ENCODE measurements at places on chromosomes 16 and 17.

- peak; percentile 31 for DNase-seq
Observed at GRCh38 chr17:38510421-38511149, 82.3 kb downstream of the ARHGAP23 start.

GRCh38 chr17:38748149-38748891, at the start of gene PCGF2:
TSS of gene PCGF2 (minus strand) at chr17:38748336. CDS start at chr17:38740402, 7,934 bp downstream.
- peak; percentile 86 for DNase-seq

DNA sequence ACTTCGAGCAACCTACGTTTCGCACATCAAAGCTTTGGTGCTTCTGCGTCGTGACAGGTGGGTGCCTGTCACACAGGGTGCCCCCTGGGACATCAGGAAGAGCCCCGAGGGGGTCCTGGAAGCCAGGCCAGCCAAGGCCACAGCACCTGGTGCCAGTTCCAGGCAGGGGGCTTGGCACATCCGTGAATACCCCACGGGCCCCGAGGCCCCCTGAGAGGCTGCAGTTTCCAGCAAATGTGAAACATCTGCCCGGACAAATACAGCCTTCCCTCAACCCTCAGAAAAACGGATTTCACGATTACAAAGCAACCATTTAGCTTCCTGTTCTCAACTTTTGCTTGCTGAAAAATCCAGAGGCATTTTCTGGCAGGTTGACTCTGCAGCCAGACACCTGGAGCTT, 109.3 kb upstream of the METRNL start:
- no peak for DNase-seq

DNA sequence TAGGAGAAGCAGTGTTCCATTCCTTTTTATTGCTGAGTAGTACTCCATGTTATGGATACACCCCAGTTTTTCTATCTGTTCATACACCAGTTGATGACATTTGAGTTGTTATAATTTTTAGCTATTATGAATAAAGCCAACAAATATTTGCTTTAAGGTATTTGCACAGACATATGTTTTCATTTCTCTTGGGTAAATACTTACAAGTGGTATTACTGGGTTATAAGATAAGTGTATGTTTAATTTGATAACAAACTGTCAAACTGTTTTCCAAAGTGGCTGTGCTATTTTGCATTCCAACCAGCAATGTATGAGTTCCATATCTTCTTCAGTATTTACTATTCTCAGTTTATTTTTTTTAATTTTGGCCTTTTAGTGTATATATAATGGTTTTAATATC, 27.7 kb upstream of the GFOD2 start:
- DNase-seq: no peak

DNA sequence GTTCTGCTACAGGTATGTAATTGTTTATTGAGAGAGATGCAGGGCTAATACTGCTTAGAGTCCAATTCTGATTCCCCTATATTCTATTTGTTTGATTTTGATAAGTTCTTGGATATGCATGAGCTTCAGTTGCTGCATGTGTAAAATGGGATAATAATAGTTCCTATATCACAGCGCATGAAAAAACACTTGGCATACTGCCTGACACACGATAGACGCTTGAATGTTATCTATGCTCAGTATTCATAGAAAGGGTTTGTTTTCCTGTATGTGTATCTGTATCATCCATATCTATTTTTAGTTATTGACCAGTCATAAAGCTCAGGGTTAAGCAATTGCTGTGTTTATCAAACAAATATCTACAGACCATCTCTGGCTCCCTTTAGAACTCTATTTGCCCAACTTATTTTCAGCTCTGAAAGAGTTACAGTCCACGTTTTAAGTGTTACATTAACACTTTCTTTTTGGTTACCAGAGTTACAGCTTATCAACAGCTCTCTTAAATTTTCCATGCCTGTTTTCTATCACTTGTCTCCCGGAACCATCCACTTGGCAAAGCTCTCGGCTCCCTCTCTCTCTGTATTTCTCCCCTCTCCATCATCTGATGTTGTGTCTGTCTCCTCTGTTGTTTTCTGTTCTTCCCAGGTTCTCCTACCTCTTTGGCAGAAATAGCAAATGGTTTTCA, 334.8 kb downstream of the CBLN1 start:
- no peak for DNase-seq

GRCh38 chr16:17469741-17470181, 999 bp downstream of the XYLT1 start:
- DNase-seq: no peak
